ENCODE measurements at places on chromosomes 4 and X. TPM values are rescaled to one million over a fixed set of nuclear protein-coding genes. Genes with fewer than 3 reads are reported as not detected.

Gene SHISA3
- not detected for total RNA-seq

Gene ARR3
- not detected for total RNA-seq

DNA sequence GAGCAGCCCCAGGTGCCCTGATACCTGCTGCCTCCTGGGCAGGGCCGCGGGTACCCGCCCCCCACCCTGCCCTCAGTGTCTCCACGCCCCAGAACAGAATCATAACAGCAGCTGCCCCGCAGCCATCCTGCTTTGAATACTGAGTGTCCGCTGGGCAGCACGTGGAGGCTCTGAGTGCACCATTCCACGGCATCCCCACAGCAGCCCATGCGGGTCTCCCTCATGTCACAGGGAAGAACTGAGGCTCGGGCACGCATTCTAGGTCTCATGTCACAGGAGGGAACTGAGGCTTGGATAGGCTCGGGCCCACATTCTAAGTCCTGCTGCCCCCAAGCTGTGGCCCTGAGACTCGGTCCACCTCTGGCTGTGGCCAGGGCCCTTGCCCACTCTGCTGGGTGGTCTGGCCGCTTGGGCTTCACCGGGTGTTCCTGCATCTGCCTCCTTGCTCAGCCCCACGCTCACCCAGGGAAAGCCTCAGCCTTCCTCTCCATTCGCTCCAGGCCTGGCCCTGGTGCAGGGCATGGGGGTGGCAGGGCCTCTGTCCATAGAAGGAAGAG is 221.6 kb upstream of the PSAPL1 start:
- peak; percentile 50 for DNase-seq

DNA sequence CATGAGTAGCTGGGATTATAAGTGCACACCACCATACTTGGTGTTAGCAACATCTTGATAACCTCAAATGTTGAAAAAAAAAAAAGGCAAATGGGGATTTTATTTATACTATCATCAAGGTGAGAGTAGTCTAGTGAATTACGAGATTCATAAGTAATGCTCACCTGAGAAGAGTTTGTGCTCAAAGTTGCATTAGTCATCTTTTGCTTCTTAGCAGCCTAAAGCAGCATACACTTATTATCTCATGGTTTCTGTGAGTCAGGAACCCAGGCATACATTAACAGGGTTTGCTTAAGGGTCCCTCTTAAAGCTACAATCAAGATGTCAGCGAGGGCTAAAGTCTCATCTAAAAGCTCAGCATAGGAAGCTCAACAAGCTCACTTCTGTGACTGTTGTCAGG is 8.2 kb upstream of the EXOSC9 start:
- no peak for DNase-seq

All from osteoblast (primary cell).